ENCODE measurements at places on chromosomes 1 and 21.

GRCh38 chr1:58459911-58460310, 86.6 kb downstream of the OMA1 start:
- DNase-seq, result no peak

DNA sequence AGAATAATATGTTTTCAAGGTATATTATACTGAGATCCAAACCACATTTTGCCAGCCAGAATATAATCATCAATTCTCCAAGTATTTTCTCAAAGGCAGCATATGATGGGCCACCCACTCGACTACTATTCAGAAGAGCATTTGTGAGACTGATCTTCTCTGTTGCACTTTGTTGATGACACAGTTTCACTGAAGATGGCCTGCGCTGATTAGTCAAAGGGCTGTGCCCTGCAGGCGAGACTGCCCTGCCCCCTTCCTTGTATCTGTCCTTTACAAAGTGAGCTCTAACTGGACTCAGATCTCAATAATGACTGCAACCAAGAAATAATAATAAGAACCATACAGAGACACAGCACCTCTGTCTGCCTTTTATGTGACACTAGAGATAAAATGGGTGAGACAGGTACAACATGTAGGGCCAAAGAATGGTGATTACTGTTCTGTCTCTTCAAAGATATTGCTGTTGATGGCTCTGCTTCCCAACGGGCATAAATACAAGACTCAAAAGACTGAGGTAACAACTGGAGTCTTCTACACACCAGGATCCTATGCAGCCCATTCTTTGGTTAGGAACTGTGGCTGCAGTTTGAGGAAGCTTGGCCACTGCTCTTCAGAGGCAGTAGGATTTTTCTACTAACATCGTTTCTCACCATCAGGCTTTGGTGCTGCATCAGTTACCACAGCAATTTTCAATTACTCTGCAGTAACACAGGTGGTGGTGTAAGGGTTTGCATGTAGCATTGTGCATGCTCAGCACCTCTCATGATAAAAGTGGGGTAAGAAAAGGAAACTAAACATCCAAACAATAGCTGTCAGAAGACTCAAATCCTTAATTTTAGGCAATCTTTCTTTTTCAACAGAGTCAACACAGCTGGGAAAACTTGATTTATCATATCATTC, 481.1 kb downstream of the PTBP2 start:
- DNase-seq, result no peak

DNA sequence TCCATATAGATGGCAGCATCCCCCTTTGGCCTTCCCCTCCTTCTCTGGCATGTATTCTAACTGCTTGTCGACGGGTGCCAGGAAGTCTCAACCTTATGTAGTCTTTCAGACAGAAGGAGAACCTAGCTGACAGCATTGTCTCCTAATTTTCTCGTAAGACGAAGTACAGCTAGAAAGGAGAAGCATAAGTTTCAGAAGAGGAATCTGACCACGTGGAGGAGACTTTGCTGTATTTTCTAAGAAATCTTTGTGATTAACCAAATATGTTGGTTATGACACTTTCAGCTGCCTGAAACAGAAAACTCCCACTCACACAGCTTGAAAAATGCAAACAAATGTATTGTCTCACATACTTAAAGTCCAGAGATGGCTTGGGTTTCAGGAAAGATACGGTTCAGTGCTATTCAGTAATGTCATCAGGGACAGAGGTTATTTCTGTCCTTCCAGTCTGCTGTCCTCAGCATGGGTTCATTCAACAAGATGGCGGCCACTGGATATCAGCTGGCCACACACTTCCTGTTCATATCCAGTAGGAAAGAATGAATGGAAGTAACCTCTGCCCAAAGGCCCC, 109.5 kb upstream of the ZNF648 start:
- DNase-seq, result no peak

GRCh38 chr1:33349778-33350610, 29.1 kb upstream of the A3GALT2 start:
- DNase-seq, result peak; percentile 77

- no peak for DNase-seq
Measured at GRCh38 chr1:55860798-55861519, 645.8 kb upstream of the USP24 start.

DNA sequence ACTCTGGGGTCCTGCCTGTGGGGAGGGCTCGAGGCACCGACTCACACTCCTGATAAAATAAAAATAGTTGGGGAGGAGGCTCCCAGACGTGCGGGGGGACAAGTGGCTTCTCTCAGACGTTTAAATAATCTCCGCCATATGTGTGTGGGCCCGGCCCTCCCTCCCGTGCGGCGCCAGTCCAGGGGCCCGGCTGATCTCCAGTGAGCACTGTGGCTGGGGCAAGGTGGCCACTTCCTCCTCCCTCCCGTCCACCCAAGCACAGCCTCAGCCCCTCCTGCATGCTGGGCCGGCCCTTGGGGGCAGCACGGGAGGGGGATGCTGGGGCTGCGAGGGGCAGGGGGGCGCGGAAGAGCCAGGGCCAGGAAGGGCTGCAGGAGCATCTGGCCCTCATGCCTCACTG, 4.0 kb upstream of the PLCH2 start:
- no peak for DNase-seq

GRCh38 chr1:29050166-29050565, 73.5 kb downstream of the TMEM200B start:
- no peak for DNase-seq

DNA sequence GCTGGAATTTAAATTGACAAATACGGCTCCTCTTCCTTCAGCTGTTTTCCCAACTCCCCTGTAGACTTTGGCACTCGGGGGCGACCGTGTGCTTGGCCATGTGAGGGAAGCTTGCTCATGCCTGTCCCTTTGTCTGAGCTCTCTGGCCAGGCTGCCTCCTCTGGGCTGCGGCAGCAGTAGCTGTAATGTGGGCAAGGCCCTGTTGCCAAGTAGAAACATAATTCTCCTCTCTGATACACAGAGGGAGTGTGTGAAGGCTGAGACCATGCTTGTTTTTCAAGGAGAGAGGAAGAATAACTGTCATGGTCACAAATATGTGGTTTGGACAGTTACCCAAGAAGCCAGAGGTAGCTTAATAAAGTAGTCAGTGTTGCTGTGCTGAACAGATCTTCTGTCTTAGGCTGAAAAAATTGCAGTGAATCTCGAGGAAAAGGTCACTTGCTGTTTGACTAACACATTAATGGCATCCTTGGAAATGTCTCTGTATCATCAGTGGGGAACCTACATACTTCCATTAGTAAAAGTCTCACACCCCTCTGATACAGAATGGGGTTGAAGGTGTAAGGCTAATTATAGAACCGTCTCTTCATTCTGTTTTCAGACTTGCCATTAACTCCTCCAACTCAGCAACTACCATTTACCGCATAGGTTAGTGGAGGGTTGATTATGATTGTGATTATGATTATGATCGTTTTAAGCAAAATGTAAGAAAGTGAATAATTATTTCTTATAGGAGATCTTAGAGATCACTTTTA, 94.6 kb downstream of the TGFB2 start:
- DNase-seq, result no peak

GRCh38 chr1:227544067-227545050, 19.0 kb upstream of the ZNF678 start:
- DNase-seq, result no peak

GRCh38 chr1:245094954-245095353, 59.8 kb upstream of the KIF26B start:
- no peak for DNase-seq

GRCh38 chr1:33442141-33442540, 11.2 kb upstream of the PHC2 start:
- no peak for DNase-seq

DNA sequence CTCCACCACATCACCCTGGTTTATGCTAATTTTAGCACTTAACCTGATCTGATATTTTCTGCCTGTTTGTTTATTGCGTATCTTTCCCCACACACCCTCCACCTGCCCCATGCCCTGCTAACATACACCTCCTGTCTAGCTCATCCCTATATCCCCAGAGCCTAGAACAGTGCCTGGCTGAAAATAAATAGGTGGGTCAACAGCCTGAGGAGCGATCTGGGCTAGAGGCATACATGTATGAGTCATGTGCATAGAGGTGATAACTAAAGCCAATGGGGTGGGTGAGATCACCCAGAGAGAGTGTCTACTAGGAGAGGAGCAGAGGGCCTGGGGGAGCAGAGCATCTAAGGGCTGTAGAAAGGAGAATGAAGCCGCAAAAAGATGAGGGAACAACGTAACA, 2.7 kb downstream of the HTR1D start:
- DNase-seq, result no peak
